ENCODE measurements at places on chromosomes 7 and 10. TPM values are rescaled to one million over a fixed set of nuclear protein-coding genes. Genes with fewer than 3 reads are reported as not detected.

GRCh38 chr7:105391429-105391828, 2.7 kb upstream of the SRPK2 start:
- DNase-seq, result no peak

DNA sequence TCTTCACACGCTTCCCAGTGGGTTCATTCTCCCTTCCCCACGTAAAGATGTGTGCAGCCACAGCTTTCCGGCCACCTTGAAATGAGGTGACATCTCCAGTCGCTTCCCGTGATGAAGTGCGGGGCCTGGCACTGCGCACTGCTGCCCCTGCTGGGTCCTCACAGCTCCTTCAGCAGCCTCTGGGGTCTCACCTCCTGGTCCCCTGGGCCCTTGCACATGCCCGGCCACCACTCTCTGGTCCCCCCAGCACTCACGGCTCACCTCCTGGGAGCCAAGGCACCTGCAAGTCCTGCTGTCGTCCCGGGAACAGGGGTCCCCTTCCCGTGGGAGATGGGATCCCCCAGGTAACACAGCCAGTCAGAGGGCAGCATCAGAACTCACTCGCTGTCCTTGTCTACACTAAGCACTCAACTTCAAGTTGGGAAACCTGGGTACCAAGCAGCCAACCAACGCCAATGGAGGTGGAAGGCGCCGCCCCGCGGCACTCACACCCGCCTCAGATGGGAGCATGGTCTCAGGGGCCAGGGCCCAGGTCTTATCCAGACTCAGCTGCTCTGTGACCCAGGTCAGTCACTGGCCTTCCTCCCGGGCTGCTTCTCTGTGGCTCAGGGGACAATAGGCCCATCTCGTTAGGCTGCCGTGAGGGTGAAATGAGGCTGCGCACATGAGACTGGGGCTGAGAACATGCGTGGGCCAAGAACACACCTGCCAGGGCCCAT, 176.2 kb downstream of the PTPRN2 start:
- no peak for DNase-seq

GRCh38 chr7:135102372-135102771, 45.5 kb upstream of the TMEM140 start:
- DNase-seq, result no peak

- peak; percentile 50 for DNase-seq
Observed at GRCh38 chr10:31318382-31318853, 598 bp upstream of the ZEB1 start.

DNA sequence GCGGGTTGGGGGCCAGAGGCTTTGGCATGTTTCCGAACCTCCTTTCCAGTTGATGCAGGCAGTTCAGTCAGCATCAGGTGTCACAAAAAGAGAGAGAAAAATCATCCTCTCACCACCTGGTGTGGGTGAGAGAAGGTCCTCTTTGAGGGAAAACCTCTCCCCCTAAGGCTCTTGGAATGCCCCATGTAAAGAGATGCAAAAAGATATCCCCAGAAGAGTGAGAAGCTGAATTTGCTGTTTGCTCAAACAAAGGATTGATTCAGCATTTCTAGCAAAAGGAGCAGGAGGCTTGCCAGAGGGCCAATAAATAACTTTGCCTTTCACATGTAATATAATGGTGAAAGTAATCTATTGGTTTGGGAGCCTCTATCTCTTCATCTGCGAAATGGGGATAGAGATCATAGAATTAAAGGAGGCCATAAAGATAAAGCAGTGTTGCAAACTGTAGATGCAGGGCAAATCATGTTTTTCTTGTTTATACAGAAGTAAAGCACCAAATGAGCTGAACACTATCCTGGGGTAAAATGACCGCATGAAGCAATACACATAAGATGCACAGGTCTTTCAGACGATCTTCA, 425.9 kb downstream of the LRMDA start:
- no peak for DNase-seq

- no peak for DNase-seq
Observed at GRCh38 chr7:133911724-133912123, 215.4 kb upstream of the LRGUK start.

DNA sequence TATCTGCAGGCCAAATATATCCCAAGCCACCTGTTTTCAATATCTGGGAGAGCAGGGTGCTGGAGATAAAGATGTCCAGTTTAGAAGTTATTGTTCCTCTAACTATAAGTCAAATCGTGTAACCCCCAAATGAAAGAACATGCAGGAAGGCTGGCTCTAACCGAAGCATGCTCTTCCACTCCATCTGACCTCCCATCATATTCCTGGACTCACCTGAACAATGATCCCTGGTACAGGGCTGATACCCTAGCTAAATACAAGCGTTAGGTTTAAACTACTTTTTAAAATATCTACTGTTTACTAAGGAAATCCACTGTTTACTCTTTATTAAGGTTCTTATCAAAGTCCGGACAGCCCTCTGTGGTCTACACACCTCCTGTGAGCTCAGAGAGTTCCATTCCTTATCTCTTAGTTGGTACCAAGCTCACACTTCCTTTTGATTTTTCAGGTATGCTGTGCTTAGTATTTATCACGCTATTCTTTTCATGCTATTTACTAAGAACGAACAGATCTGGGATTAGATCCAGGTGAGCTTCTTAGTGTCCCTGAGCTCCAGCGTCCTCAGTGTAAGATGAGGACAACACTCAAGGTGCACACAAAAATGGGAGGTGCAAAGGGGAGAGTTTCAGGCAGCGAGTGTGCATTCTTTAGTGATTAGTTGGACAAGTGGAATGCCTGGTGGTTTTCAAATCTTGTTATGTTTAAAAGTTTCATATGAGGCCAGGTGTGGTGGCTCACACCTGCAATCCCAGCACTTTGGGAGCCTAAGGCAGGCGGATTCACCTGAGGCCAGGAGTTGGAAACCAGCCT, 23.6 kb upstream of the COBL start:
- DNase-seq, result no peak

GRCh38 chr10:103580430-103580829, 86.9 kb downstream of the NEURL1 start:
- no peak for DNase-seq

DNA sequence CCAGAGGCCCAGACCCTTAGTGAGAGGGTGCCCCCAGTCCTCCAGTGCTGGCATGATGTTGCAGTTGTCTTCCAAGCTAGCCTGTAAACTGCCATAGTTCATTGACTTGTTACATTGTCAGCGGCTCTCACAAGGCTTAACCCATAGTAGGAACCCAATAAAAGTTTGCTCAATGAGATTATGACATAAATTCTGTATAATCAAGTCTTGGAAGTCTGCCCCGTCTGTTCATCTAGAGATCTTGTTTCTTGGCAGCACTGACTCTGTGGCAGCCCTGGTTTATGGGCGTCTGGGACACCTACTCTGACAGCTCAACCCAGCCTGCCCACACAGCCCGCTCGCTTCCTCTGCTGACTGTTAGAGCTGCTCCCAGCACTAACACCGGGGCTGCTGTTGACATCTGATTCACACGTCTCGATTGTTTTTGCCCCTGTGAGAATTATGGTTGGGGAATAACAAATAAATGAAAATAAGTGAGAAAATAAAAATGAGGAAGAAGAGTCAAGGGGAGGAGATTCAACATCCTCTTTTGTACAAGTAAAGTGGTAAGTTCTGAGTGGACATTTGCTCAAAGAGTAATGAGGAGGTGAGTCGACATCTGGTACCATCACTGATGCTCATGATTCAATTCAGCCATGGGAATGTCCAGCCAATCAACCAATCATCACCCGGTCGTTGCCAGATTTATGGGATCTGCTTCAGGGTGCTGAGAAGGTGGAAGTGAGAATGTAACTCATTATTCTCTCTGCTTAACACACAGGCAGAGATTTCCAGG, 160.8 kb downstream of the SPAG6 start:
- no peak for DNase-seq

- DNase-seq, result no peak
Observed at GRCh38 chr7:142477079-142477651, 219.3 kb upstream of the PRSS58 start.

DNA sequence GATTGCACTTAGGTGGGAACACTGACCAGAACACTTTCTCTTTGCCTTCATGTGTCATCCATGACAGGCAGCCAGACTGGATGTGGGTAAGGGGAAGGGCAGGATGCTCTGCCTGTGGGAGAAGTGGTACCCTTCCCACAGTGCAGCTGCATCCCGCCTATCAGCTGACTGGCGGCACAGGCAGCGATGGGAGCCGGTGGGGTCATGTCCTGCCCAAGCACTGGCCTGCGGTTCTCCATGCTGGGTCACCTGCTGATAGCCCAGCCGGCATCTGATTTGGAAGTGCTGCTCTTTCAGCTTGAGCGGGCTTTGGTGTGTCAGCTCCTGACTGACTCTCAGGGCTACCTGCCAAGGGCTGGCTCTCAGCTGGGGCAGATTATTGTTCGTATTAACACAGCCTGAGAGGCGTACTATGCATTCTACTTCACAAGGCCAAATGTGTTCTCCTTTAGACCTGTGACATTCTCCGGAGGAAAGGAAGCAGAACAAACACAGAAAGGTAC, 105.2 kb upstream of the PDLIM1 start:
- peak; percentile 61 for DNase-seq

DNA sequence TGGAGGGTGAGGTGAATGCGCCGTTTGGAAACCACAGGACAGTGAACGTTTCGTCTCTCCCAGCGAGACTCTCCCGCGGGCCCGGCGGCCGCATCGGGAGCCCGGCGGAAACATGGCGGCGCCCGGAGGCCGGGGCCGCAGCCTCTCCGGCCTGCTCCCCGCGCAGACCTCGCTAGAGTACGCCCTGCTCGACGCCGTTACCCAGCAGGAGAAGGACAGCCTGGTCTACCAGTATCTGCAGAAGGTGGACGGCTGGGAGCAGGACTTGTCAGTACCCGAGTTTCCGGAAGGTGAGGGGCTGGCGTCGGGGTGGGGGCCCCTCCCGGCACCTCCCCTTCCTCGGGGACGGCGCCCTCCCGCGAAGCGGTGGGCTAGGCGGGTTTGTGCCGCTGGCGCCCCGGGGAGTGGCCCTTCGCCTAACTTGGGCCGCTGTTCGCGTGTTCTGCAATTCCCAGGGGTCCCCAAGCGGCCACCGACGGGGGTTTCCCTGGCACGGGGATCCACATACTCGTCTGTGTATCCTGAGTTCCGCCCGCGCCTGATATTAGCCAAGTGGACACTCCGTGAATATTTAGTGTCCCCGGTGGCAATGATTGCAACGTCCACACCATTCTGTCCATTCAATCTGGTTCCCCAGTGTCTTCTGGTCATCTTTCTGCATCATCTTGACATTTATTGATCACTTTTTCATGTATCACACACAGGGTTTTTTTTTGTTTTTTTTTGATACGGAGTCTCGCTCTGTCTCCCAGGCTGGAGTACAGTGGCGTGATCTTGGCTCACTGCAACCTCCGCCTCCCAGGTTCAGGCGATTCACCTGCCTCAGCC, 514 bp downstream of the NHLRC2 start:
- DNase-seq, result no peak

GRCh38 chr10:88333248-88333630, 249.9 kb downstream of the RNLS start:
- DNase-seq, result no peak

GRCh38 chr7:77409005-77409738, 7.0 kb downstream of the GSAP start:
- DNase-seq, result no peak

DNA sequence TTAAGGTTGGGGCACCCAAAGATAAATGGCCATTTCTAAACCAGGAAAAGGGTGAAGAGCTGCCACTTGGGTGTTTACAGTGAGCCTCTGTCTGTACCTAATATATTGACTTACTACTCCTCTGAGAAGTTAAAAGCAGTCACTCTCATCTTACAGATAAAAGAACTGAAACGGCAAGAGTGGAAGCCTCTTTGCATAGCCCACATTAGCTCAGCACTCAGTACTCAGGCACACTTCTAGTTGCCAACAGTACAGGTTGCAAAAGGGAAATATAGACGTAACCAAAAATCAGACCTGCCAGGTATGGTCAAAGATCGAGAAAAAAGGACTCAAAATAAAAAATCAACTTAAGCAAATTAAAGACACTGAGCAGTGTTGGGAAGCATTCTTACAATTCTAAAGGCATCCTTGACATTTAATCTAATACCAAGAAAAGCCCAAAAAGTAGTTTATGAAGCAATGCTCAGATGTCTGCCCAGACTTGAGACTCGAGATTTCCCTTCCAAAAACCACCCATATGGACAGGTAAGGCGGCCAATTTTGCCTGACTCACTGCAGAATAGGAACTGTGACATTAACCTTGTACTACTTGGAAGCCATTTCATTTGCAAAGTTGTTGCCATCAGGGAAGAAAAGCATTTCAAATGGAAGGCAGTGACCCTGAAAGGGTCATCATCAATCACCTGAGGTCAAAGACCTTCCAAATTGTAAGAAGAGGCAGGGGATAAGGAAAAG, 139.3 kb downstream of the SLC25A13 start:
- no peak for DNase-seq

GRCh38 chr10:79192677-79193003, 123.9 kb downstream of the ZMIZ1 start:
- no peak for DNase-seq

DNA sequence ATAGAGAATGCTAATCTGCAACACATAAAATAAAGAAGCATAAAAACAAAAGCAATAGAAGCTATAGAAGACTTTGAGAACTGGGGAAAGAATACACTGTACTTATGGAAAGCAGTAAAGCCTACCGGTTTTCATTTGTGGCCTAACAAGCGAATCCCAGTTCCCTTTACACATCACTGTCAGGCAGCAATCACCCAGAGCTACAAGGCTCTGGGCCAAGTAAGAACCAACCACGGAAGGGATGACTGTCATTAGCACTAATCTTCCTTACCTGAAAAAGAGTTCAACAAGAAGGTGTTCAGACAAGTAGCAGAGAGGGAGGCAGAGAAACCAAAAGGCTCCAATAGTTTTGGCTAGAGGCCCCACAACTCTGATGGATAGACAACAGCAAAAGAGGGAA, 15.0 kb downstream of the CCDC6 start:
- DNase-seq, result no peak

- no peak for DNase-seq
Observed at GRCh38 chr10:78203915-78204818, 170.5 kb downstream of the RPS24 start.

GRCh38 chr10:43399320-43400310, 9.4 kb downstream of the HNRNPF start:
- DNase-seq, result no peak

DNA sequence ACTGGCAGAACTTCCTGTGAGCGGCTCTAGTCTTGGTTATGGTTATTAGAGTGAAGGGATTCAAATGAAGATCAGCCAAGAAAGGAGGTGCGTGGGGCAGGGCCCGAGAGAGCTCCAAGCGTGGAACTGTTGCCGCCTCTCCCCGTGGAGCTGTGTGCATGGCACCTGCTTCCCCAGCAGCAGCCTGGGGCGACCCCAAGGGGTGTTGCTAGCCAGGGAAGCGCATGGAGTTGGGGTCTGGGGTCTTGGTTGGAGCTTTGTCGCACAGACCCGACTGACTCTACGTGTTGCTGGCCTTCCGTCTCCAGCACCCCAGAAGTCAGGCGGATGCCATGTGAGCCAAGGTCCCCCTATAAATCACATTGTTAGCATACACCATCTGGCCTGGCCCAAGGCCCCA, 61.0 kb downstream of the HTR5A start:
- DNase-seq, result no peak

- DNase-seq, result peak; percentile 47
Observed at GRCh38 chr10:123974406-123974805, 82.8 kb upstream of the CPXM2 start.

GRCh38 chr10:47152861-47153349, 147.1 kb upstream of the GDF10 start:
- no peak for DNase-seq

Gene GIMAP1
- not detected for total RNA-seq

Gene EPHB6
- total RNA-seq, result 0.75 TPM

Gene WDR86
- total RNA-seq, result 0.07 TPM

Gene SLC12A9
- 11.4 TPM for total RNA-seq

Gene IQUB
- under 0.01 TPM for total RNA-seq

Gene CLRN3
- not detected for total RNA-seq

Gene NPY4R2
- not detected for total RNA-seq

Gene PRRT4
- not detected for total RNA-seq

Gene TAS2R5
- 0.35 TPM for total RNA-seq

Data from epithelial cell of proximal tubule (primary cell).